ENCODE measurements at places on chromosomes 16 and 17.
A peak's percentile ranks its signal among the peaks of the same experiment; 100 is the strongest.

DNA sequence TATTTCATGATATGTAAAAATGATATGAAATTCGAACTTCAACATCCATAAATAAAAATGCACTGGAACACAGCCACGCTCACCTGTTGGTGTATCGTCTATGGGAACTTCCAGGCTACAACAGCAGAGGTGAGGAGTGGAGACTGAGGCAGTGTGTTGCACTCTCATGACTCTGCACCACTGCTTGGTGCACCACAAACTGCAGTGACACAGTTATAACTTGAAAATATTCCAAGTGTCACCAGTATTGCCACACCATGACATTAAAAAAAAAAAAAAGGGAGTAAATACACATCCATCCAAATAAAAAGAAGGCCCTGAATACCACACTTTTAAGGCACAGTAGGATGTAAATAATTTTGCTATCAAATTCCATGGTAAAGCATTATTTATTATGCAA, 34.4 kb downstream of the GNA13 start:
- DNase-seq = no peak

DNA sequence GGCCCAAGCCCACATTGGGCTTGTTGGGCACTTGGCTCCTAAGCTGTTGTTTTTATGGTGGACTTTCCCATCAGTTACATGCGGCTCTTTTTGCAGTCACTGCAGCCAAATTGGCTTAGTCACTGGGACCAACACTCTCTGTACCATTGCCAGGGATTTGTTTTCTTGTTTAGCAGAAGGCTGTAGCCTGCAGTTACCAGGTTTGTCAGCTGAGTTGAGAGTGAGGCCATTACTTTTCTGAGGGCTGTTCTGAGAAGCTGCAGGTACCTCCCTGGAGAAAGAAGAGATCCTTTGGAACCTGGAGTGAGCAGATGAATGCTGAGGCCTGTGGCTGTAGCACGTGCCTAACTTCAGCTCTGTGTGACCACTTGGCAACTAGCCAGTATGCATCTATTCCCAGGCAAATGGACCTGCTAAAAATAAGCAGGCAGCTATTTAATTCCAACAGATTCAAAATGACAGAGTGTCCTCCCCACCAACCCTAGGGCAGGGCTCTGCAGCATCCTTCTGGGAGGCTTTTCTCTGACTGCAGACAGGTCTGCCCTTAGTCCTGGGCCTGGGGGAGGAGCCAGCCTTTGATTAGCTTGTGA, 12.9 kb downstream of the AKAP1 start:
- no peak for DNase-seq

DNA sequence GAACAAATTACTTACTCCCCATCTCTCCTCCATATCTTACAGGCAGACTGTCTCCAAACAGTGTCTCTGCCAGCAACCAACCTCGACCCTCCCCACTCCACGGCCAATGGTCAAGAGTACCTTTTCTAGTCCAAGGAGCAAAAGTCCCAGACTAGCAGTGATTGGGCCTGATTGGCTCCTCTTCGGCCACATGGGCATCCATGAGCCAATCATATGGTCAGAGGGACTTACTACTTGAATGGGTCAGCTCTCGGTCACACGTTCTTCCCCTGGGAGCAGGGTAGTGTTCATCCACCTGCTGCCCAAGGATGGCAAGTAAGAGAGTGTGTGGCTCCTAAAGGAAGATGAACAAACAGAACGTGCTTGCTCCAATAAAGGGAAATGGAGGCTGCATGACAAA, 84.6 kb downstream of the C16orf78 start:
- no peak for DNase-seq

GRCh38 chr17:75922173-75922961, 17.7 kb upstream of the MRPL38 start:
- DNase-seq = no peak

DNA sequence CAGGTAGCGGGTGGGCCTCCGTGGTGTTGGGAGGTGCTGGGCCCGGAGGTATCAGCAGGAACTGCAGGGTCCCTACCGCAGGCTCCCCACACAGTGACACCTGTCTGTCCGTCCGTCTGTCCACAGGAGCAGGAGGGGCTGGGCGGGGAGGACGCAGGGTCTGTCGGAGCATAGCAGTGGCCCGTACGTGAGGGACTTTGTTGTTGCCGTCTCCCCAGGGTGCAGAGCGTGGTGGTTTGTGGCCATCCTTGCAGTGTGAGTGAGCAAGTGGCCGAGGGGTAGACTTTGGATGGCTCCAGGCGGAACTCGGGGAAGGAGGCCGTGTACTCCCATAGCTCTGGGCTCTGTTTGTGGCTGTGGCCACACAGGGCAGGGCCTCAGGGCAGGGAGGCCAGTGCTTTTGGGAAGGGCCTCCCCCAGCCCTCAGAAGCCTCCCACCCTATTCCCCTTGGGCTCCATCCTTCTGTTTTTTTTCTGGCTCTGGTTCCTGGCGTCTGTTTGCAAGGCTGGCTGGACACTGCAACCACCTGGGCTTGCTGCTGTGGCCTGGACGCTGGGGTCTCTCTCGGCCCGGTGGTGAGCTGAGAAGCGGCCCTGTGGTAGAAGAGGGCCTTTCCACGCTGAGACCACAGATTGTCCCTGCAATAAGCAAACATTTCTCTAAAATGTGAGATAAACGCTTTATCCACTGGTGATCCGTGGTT, 41.0 kb upstream of the ZNF750 start:
- no peak for DNase-seq

GRCh38 chr16:88629835-88630234, 8.5 kb upstream of the IL17C start:
- no peak for DNase-seq

- no peak for DNase-seq
These were observed 22.1 kb upstream of the GSG1L start for GRCh38 chr16:28085389-28086171.

- DNase-seq = peak; percentile 60
These were observed 140.5 kb downstream of the SEC14L1 start for GRCh38 chr17:77281122-77281903.

DNA sequence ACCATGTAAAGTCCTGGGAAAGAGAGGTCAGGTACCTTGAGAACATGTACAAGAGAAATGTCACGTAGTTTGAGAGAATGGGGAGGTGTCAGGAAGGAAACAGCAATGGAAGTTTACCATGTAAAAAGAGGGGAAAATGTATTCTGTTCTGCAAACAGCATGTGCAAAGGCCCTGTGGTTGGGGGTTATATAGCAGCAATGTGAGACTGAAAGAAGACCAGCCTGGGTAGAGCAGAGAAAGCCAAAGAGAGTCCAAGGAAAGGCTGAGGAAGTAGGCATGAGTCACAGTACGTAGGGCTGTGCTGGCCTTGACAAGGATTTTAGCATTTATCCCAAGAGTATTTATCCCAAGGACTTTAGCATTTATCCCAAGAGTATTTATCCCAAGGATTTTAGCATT, 141.3 kb upstream of the CACNG3 start:
- no peak for DNase-seq

GRCh38 chr17:72123530-72124437, 3.0 kb downstream of the SOX9 start:
- no peak for DNase-seq

All from stimulated activated CD4-positive, alpha-beta T cell treated with anti-CD3 and anti-CD28 coated beads, Interleukin-12 subunit alpha, Interleukin-12 subunit beta, amount 100 ng/mL, for 4 hours (primary cell).